Suprapubic skin (tissue), 4 donors: ENCODE measurements at places on chromosomes 6 and 20. TPM values are rescaled to one million over a fixed set of nuclear protein-coding genes. Genes with fewer than 3 reads are reported as not detected.

The SLC17A1 gene
- total RNA-seq = not detected

The APCDD1L gene
- total RNA-seq = 1.1 TPM

DNA sequence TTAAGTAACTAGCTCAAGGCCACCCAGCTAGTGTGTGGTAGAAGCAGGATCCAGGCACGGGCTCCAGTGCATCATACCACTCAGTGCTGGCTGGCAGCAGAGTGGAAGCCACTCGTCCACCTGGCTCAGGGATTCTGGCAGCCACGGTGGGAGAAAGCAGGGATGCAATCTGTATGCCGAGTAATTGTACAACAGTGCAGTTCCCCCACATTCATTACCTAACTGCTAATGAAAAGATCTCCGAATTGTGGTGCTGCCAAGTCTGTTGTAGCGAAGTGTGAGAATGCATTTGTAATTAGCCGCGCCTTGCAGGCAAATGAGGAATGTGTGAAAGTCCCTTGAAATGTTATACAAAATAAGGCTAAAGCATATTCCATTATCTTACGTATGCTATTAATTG lies 29.0 kb downstream of the KCNG1 start:
- no peaks in the 10 kb centered on the region for H3K4me1 ChIP-seq
- no peaks in the 10 kb centered on the region for H3K36me3 ChIP-seq
- H3K4me3 ChIP-seq = no peak overlapping the region
- DNase-seq = no peak
- H3K27me3 ChIP-seq = peaks cover under 1% of the 10 kb centered on the region

GRCh38 chr20:60883496-60883895 lies 368.6 kb upstream of the CDH4 start:
- no peak overlapping the region for H3K4me3 ChIP-seq
- no peaks in the 10 kb centered on the region for H3K36me3 ChIP-seq
- peaks cover 12% of the 10 kb centered on the region for H3K27me3 ChIP-seq

- DNase-seq = no peak
- H3K27ac ChIP-seq = no peak overlapping the region
- no peaks in the 10 kb centered on the region for H3K36me3 ChIP-seq
- H3K4me3 ChIP-seq = no peak overlapping the region
- no peaks in the 10 kb centered on the region for H3K4me1 ChIP-seq
Measured at GRCh38 chr6:93684339-93684738, 265.0 kb upstream of the EPHA7 start.

DNA sequence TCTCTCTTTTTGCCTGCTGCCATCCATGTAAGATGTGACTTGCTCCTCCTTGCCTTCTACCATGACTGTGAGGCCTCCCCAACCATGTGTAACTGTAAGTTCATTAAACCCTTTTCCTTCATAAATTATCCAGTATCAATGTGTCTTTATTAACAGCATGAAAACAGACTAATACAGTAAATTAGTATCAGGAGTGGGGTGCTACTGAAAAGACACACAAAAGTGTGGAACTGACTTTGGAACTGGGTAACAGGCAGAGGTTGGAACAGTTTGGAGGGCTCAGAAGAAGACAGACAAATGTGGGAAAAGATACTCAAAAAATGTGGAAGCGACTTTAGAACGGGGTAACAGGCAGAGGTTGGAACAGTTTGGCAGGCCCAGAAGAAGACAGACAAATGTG lies 189.4 kb downstream of the HTR1B start:
- H3K4me1 ChIP-seq = no peaks in the 10 kb centered on the region
- H3K27ac ChIP-seq = no peak overlapping the region
- no peak overlapping the region for H3K4me3 ChIP-seq
- H3K36me3 ChIP-seq = no peaks in the 10 kb centered on the region
- no peak for DNase-seq

GRCh38 chr6:154092326-154092962 lies 53.4 kb downstream of the OPRM1 start:
- H3K4me1 ChIP-seq = no peaks in the 10 kb centered on the region
- H3K36me3 ChIP-seq = no peaks in the 10 kb centered on the region
- H3K27ac ChIP-seq = no peak overlapping the region
- DNase-seq = no peak
- H3K4me3 ChIP-seq = no peak overlapping the region

DNA sequence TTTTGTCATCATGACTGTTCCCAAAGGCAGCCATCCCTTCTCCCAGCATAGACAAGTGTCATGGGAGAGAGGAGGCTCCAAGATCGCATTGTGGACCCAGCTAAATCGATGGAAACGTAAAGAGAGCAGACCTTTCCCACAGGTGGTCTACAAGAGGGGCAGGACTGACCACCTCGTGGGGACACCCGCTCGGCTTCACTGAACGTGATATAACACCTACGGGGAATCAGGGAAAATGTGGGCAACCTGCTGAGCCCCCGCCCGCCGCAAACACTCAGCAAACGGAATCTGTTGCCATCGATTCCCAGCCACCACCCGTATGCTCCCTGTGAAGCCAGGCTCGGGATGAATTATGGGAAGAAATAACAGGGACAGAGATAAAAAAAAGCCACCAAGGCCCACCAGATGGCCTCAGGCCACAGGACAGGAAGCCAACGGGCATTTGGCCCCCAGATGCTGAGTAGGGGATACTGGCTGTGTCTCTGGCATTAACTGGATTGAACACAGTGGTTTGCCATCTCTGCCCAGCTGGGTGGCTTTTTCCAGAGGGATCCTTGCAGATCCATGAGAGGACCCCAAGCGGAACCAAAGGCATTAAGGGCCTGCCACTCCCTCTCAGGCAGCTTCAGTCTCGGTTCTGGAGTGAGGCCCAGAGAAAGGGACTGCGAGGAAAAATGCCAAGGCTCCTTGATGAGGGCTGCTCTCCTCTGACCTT lies 44.4 kb downstream of the BMP7 start:
- peaks cover 30% of the 10 kb centered on the region for H3K4me1 ChIP-seq
- no peak overlapping the region for H3K27ac ChIP-seq
- no peaks in the 10 kb centered on the region for H3K27me3 ChIP-seq
- H3K36me3 ChIP-seq = no peaks in the 10 kb centered on the region
